ENCODE measurements at places on chromosomes 4 and X. TPM values are rescaled to one million over a fixed set of nuclear protein-coding genes. Genes with fewer than 3 reads are reported as not detected.

DNA sequence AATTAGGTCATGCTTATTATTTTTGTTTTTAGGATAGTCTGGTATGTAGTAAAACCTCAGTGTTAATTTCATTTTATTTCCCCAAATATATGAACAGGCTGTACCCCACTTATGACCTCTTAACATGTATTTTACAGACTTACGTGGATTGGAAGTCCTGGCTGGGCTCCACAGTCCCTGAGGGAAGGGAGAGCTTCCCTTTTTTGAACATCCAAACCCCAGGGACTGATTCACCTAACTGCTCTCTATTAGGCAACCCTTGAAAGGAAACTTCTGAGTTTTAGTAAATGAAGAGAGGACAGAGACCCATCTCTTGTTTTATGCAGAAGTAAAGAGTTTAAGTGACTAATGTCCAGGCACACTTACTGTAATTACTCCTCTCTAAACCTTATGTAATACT, 233.1 kb upstream of the SPRY1 start:
- no peak for DNase-seq

DNA sequence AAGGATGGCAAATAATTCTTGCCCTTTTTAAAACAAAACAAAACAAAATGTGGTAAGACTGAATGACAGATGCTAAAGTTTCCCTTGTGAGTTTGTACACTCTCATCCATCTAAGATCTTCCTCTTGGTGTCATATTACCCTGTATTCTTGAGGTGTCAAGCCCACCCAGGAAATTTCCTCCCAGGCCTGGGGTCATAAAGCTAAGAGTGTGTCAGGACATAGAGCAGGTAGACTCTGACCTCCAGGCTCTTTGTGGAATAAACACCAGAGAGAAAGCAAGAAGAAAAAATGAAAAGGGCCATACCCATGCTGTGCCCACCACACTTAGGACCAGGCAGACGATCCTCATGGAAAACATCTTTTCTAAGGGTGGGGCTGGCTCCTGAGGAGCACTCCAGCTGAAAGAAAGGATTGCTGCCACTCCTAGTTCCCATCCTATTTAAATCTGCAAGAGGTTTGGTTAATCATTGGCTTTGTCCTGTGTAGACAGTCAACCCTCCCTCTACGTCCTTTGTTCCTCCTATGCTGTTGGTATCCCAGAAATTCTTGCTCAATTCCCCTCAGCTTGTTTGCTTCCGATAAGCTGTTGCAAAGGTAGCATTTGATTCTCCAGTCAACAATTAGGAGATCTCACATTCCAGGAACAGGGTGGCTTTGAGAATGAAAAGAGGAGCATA, at the start of gene FGA:
Gene FGA, minus strand, starts transcription at position 414 of the 678 bp plus-strand sequence. Its CDS starts 55 bp downstream, at position 359.
- no peak for DNase-seq

DNA sequence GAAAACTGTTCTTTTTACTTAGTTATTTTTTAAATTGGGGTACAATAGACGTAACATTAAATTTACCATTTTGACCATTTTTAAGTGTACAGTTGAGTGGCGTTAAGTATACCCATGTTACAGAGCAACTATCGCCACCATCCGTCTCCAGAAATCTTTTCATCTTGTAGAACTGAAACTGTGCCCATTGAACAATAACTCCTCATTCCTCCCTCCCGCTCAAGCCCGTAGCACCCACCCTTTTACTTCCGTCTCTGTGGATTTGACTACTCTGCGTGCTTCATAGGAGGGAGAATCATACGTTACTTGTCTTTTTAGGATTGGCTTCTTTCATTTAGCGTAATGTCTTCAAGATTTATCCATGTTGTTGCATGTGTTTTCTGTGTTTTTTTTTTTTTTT, 55.3 kb downstream of the TMEM131L start:
- DNase-seq = no peak

FGF16 gene
- total RNA-seq = 1.4 TPM

DNA sequence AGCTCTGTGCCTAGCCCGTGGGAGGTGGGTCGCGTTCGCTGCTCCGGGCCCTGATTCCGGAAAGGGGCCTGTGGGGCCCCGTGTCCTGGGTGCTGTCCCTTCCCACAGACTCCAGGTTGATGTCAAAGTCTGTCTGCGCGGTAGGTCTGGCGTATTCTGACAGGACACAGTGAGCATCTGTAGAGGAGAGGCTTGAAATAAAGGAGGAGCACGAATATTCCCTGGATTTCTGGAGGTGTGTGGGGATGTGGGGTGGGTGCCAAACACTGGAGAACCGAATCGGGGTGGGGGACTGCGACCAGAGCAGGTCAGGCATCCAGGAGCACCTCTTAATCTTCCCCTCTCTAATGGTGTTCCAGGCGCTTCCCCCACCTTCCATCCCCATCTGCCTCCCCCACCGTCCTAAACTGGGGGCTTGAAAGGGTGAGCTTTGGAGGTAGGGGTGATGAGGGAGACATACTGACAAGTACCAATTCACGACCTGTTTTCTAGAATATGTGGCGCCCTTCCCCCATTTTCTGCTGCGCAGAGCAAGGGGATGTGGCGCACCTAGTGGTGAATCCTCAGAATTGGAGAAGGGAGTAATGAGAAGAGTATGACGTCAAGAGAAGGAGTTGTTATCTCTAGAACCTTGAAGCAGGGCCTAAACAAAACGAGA, 877 bp downstream of the GPRASP1 start:
- DNase-seq = peak; percentile 47

DNA sequence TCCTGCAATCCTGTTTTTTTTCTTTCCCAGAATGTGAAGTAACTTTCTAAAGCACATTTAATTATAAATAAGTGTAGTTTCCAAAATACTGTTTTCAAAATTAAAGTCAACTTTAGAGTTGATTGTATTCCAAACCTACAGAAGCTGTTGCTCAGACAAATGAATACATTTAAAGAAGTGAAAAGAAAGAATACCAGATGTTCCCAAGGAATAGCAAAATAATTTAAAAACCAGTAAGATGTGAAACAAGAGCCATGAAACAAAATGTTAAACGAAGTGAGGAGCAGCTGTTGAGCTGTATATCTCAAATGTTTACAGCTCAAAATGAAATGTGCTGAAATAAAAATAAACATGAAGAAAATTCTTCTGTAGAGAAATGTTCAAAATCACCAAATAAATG, 627.4 kb upstream of the NDST4 start:
- no peak for DNase-seq

DNA sequence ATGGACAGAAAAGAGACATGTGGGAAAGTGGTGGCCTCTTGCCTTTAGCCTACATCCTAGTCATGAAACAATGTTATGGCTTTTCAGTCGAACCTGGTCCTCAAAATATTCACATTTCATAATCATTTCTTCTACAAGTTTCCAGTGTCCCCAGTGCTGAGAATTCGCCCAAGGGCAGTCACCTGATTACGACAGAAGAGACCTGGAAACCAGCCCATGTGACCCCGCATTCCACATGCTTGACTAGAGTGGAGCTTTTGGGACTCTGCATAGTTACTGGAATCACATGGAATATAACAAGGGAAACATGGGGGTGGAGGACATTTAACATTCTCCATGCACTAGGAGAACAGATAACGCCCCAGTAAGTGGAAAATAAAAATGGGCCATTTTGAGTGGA, 100.1 kb downstream of the PPARGC1A start:
- no peak for DNase-seq

SSX4B gene
- 0.32 TPM for total RNA-seq

GRCh38 chr4:53981567-53981966, 82.8 kb downstream of the CHIC2 start:
- no peak for DNase-seq

- DNase-seq = no peak
These were observed 11.5 kb downstream of the RASGEF1B start for GRCh38 chr4:81460191-81460701.

DNA sequence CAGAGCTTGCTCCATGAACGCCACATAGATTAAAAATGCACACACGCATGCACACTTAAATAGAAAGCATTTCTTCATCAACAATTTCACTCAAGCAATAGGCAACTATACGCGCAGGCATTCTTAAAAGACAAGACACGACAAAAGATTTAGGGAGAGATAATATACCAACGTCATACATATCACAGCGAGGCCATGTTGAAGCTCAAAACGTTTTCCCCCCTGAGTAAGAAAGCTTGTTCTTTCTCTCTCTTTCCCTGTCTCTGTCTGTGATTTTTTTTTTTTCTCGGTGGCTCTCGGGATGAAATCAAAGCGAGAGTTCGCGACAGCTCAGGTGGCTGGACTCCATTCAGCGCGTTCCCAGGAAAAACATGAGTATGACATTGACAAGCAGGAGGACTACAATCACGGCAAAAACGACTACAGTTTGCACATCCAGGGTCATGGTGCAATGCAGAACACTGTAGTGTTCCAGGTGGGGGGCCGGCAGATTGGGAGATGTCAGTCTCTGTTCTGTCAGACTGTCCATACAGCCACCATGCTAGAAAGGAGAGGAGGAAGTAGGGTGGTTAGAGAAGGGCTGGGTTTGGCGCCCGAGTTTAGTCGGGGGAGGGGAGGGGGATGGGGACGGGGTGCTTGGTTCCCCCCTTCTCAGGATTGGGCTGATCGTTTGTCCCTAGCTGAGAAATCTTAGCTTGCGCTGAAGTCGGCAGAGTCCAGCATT, 30.7 kb downstream of the ARHGEF9 start:
- no peak for DNase-seq

PKD2 gene
- 29.4 TPM for total RNA-seq

DNA sequence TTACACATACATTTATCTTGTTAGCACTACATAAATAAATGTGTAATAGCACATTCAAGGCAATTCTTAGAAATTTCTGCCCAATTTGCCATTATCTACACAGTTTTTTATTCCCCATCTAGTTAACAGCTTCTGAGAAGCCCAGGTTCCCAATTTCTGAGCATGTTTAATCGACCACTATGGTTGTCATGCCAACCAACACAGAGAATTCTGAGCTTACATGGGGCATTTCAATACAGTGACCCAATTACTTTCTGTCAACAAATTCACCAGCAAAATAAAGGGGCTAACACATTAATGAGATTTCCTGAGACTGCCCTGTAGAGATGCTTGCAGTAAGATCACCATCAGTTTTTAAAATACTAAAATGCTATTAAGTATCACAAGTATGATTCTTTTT, 22.0 kb downstream of the GPM6A start:
- no peak for DNase-seq

DBET gene
- not detected for total RNA-seq

- DNase-seq = no peak
These were observed 175.3 kb downstream of the TSPAN5 start for GRCh38 chr4:98482847-98483806.

RHOXF2B gene
- not detected for total RNA-seq

GRCh38 chr4:75939890-75940691, 722 bp downstream of the NAAA start:
- no peak for DNase-seq

ZAR1 gene
- total RNA-seq = 0.78 TPM

TRAM1L1 gene
- 1.2 TPM for total RNA-seq

CNKSR2 gene
- total RNA-seq = 19.8 TPM

GRCh38 chr4:88177983-88178625, 19.7 kb upstream of the ABCG2 start:
- DNase-seq = peak; percentile 71

PCDH10 gene
- 10.0 TPM for total RNA-seq

GRCh38 chr4:112279882-112280315, 5.8 kb downstream of the TIFA start:
- DNase-seq = no peak

DNA sequence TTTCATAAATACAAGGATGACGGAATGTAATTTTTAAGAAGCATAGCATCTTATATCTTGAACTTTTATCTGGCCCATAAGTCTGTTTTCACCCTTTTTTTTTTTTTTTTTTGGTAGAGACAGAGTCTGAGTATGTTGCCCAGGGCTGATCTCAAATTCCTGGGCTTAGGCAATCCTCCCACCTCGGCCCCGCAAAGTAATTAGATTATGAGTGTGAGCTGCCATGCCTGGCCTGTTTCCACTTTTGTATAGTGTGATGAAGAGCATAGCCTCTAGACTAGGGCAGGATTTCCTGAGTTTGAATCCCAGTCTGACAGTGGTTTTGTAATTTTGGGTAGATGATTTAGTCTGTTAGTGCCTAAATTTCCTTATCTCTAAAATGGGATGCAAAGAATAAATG, 11.0 kb downstream of the STIM2 start:
- no peak for DNase-seq

RRH gene
- not detected for total RNA-seq

DNA sequence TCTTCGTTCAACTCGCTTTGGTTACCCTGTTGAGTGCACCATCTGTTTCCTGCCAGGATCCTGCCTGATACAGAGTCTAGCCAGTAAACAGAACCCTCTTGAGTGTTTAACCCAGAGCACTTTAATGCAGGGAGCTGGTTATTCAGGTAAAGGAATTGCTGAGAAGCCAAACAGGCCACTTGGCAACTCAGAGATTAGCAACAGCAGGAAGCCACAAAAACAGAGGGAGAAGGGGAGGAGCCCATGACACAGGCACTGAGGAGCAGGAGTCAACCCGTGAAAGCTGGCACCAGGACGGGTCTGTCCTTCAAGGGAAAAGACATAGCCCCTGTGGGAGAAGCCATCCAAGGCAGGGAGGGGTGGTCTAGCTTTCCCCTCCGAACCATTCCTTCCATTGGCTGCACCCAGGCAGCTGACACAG, 641.4 kb downstream of the ZNF674 start:
- DNase-seq = no peak

- no peak for DNase-seq
These were observed 84.8 kb downstream of the STOX2 start for GRCh38 chr4:183989931-183990330.

DNA sequence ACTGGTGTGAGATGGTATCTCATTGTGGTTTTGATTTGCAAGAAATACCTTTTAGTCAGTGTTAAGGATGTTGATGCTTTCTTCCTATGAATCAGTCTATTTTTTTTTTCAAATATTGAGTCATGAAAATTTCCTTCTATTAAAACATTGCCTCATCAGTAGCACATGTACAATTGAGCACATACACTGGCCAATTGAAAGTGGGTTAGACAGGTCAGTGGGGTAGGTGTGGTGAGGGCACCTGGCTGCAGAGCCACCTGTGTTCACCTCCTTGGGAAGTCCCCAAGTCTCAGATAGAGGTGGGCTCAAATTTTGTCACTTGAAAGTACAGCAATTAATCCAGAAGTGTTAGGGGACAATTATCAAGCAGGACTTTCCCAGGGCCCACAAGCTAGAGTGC, 243.7 kb downstream of the SPRY1 start:
- DNase-seq = no peak

All from H1 (cell line).